ENCODE measurements at places on chromosomes 12 and 14.
A peak's percentile ranks its signal among the peaks of the same experiment; 100 is the strongest.

- no peak for DNase-seq
Observed at GRCh38 chr12:27705263-27705662, 5.4 kb upstream of the MRPS35 start.

DNA sequence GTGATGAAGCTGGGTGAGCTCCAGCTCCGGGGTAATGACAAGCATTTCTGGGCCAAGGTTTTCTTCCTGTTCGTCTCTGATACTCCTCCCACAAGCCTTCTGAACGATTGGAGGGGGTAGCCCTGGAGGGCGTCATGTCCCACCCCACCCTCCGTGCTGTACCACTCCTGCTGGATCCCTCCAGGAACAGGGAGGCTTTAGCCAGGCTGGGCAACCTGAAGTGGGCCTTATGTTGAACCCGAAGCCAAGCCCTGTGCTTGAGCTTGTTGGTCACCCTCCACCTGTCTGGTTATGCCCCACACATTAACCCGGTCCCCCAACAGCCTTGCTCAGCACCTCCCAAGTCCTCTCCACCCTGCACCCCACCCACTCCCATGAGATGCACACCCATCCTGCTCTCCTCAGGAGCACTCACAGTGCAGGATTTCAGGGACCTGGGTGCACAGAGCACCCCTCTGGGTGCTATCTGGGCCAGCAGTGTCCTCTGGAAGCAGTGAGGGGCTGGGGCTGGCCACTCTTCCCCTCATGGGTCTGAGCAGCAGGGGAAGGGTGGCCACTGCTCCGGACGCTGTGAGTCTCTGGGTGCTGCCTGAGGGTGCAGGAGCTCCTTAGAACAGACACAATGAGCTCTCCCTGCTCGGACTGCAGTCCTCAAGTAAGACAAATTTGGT lies 6.8 kb upstream of the KRT83 start:
- DNase-seq: no peak

- no peak for DNase-seq
Observed at GRCh38 chr12:46617167-46617566, 208.6 kb downstream of the SLC38A4 start.

DNA sequence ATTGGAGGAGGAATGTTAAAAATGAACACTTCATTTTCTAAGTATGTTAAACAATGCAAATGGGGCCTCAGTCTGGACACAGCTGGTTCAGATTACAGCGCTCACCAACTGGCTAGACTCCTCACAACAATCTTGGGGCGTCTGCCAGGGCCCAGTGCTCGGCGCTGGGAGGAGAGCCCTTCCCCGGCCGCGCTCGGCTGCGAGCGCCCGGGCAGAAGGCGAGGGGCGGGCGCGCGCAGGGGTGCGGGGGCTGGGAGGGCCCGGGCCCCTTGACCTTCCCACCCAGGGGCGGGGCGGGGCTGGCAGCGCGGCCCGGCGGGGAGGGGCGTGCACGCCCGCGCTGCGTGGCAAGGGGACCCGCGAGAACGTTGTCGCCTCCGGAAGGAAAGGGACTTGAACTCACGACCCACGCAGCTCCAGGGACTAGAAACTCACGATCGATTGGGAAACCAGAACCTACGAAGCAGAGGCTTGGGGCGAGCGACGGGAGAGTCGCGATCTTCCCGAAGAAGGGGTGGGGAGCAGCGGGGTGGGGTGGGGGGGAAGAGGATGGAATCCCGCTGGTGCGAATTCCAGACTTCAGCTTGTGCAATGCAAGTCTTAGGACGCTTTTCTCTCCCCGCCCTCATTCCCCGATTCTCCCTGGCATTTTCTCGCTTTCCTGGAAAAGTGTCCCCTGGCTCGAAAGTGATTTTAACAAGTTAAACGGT lies at the start of gene FBLN5:
TSS of gene FBLN5 (minus strand) at position 220 of the 710 bp plus-strand sequence. CDS start 465 bp downstream, outside the sequence.
- peak; percentile 9 for DNase-seq

DNA sequence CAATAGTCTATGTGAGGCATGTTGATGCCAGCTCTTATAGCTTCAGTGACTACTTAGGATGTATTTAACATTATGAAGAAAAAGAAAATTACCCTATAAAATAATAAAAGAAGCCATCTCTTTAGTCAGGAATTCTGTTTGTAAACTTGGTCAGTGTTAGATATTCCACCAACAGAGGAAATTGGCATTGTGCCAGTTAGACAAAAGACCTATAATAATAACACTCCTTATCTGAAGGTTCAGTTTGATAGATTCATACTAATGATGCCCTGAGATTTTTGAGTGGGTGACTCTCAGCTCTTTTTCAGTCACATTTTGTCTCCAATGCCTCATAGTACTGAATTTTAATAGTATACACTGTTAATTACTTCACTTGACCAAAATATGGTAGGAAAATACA lies 6.6 kb downstream of the SYT10 start:
- DNase-seq: no peak

DNA sequence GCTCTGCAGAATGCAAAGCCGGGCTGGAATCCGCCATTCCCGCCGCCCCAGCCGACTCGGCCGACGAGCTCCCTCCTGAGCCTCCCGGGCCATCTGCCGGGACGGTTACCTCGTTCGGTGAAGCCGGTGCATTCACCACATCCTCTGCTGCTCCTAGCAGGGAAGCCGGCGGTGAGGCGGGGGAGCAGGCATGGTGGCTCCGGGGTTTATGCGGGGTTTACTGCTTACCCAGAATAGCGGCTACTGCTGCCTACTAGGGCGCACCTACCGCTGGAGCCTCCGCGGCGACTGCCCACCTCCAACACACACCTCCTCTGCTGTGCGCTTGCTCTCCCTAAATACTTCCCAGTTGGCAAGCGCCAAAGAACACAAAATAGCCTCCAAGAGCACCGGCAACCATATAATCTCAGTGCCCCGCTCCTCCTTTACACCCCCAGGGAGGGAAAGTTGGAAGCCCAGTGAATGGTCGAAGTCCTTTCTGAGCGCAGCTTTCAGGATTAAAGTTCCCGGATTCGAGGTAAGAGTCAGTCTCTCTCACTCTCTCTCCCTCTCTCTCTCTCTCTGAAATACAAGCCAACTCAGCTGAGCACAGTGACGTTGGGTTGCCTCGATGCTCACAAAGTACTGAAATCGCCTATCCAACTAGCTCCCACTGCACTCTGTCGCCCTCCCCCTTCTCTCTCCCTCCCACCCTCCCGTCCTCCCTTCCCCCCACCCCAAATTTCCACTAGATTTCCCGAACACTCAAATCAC lies at the start of gene TBX5:
TSS of gene TBX5 (minus strand) at position 626 of the 753 bp plus-strand sequence. CDS start 2,246 bp downstream, outside the sequence.
- DNase-seq: no peak
